Fibroblast of gingiva (primary cell): ENCODE measurements at places on chromosomes 13 and 19.

- no peak for DNase-seq
Measured at GRCh38 chr13:51437550-51438127, 15.2 kb downstream of the INTS6 start.

DNA sequence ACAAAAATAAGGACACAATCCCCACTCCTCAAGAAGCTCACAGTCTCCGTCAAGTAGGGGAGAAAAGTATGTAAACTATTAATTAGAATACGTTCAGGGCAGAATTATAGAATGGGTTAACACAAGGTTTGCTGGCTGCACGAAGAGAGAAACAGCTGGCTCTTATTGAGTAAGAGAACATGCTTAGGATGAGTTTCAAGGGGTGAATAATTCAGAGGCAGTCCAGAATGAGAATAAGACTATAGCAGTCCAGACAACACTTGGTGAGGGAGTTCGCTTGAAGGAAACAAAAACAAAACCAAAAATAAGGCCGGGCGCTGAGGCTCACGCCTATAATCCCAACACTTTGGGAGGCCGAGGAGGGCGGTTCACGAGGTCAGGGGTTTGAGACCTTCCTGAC lies 61.9 kb downstream of the THSD1 start:
- DNase-seq, result peak; percentile 50

DNA sequence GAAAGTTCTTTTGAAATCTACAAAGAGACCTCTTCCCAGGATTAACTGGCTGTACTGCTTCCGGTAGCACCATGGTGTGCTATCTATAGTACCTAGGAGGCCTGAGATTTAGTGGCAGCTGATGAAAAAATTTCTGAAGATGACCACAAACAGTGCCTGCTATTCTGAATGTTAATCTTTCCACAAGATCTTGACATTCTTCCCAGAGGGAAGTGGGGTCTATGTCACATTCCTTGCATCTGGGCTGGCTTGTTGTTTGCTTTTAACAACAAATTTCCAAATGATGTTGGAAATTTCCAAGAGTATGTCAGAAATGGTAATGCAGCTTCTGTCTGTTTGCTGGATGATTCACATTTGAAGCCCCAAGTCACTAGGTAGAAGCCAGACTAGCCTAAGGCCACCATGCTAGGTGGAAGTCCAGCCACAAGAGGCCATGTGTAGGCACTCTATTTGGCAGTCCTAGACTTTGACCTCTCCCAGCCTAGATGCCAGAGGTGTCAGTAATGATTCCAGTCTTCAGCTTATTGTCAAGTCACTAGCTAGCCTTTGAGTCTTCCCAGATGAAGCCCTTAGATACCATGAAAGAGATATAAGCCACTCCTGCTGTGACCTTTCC lies 22.1 kb downstream of the SPART start:
- peak; percentile 3 for DNase-seq

DNA sequence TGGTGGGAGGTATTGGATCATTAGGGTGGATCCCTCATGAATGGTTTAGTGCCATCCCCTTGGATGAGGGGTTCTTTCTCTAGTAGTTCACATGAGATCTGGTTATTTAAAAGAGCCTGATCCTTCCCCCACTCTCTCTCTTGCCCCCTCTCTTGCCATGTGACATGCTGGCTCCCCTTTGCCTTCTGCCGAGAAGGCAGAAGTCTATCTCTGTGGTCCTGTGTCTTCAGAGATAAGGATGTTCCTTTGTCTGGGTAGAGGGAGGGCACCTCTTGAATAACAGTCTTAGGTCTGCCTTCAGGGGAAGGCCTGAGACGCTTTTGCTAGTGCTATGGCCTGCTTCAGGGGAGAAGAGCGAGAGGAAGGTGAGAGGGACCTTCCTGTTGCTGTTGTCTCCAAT lies 2.0 kb upstream of the ZDHHC20 start:
- no peak for DNase-seq

GRCh38 chr13:98439896-98440295 lies 137.0 kb downstream of the STK24 start:
- DNase-seq, result no peak

- no peak for DNase-seq
Measured at GRCh38 chr13:113591750-113592149, 7.2 kb downstream of the TFDP1 start.

- no peak for DNase-seq
Measured at GRCh38 chr19:48303367-48303766, 22.0 kb upstream of the EMP3 start.
